NCI-H1092 (cell line): ENCODE measurements at places on chromosomes 4 and X.
A peak's percentile ranks its signal among the peaks of the same experiment; 100 is the strongest.

- no peak for DNase-seq
Measured at GRCh38 chr4:7383266-7383665, 51.5 kb downstream of the PSAPL1 start.

GRCh38 chrX:14927401-14927800 lies 54.2 kb downstream of the MOSPD2 start:
- no peak for DNase-seq

DNA sequence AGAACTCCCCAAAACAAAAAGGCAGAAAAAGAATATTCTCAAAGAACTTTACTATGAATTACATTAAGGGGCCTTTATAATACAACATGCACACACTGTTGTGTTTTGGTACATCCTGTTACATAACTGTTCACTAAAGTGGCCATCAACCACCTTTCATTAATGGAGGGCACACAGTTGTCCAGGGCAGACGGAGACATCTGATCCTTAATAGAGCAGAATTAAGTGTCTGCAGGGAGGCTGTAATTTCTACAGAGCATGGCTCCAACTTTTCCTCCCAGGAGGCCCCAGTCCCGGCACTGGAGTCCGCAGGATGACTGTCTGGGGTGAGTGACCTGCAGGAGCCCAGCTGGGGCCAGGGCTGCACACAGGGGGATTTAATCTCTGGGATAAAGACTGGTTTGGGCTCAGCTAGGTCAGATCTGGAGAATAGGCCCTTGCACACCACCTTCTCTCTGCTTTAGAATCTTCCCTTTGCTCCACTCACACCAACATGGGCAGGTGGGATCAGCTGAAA lies 233.4 kb downstream of the MAML3 start:
- no peak for DNase-seq

- peak; percentile 96 for DNase-seq
Measured at GRCh38 chrX:74614093-74614909, at the start of gene RLIM. RLIM (minus strand) TSS chrX:74614624; CDS start chrX:74595977, 18,647 bp downstream.

DNA sequence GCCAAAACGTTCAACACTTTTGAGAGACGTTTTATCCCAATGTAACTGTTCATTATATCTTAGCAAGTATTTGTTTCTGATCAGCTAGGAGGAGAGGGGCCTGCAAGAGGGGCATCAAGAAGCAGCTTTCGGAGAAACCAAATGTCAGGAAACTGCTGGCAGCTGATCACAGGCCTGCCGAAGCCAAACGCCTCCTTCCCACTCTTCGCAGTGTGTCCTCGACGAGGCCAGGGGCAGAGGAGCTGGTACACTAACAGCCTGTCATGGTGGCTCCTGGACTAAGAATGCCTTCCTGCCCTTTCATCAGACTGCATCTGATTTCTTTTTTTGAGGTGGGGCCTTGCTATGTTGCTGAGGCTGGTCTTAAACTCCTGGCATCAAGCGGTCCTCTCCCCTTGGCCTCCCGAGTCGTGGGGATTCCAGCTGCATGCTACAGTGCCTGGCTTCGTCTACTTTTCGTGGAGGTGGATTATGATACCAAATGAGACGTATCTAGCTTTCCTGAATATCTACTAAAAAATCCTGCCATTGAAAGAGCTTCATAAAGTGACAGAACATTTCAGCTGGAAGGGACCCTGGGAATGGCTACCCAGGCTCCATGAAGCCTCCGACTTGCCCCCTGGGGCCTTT lies 134.8 kb downstream of the AFAP1 start:
- no peak for DNase-seq

DNA sequence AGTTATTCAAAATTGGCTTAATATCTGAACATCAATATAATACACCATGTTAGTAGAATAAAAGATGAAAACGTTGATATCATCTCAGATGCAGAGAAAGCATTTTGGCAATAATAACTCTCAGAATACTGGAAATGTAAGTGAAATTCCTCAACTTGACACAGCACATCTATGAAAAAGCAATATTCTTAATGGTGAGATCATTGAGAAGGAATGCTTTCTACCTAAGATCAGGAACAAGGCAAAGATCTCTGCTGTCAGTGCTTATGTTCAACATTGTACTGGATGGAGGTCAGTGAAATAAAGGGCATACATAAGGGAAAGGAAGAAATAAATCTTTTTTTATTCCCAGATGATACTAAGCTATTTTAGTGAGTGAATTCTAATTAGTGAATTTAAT lies 40.6 kb downstream of the MRPL1 start:
- DNase-seq, result no peak

GRCh38 chr4:121875652-121876051 lies 5.4 kb upstream of the BBS7 start:
- no peak for DNase-seq

GRCh38 chr4:10673817-10674369 lies 10.7 kb downstream of the CLNK start:
- no peak for DNase-seq

DNA sequence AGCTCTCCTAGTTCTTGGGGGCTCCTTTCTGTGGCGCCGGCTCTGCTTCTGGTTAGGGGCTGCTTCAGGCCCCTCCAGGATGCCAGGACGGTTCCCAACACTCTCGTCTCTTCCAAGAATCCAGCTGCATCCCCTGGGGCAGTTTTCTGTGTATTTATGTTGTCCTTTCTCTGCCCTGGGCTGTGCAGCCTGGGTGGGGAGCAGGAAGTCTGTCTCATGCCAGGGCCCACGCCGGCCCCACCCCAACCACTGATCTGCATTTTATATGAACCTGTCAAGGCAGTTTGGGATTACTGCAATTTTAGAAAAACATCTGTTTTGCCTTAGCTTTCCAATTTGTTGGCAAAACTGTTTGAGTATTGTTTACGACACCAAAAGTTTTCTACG lies 14.6 kb downstream of the CTBP1 start:
- no peak for DNase-seq

- no peak for DNase-seq
Measured at GRCh38 chr4:3233391-3234071, 15.4 kb upstream of the MSANTD1 start.

DNA sequence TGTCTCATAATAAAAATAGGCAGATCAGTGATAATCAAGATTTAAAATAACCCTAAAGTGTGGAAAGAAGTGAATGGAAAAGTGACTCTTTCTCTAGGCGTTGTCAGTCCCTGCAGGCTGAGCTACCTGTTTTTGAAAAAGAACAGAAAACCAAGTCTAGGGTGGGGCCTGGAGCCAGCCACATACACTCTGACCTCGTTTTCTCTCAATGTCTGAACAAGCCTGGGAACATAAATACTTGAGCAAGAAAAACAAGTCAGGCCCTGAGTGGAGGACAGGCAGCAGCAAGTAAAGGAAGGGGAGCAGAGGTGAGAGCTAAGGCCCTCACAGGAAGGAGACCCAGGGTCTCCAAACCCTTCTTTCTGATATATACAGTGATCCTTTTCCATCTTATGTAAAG lies 91.7 kb upstream of the HPF1 start:
- DNase-seq, result no peak

DNA sequence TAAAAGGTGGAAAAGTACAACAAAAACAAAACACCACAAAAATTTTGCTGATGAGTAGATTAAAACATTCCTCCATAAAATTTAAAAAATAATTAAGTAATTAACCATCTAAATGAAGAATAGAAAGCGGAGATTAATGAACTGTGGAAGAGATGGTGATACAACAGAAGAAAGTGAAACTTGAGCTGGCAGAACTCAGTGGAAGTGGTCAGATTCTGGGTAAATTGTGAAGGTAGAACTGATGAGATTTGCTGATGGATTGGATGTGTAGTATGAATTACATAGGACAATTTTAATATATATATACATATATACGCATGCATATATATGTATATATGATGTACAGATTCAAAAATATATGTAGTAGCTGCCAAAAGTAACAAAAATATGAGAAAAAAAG lies 73.9 kb downstream of the AMOT start:
- no peak for DNase-seq

DNA sequence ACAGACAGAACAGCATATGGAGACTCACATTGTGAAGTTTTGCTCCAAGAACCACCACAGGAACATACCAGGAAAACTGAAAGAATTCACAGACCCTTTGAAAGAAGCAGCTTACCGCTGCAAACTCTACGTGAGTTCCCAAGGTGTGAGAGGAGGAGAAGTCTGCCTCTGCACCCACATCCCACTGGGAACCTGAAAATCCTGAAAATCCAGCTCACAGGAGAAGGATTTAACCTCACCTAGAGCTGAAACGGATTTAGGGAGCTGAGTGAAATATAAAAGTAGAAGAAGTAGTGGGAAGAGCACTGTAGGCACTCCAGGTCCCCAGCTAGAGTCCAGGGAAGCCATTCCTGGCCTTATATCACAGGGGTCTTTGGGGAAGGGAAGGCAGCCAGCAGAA lies 80.0 kb downstream of the FHIP1A start:
- DNase-seq, result no peak

DNA sequence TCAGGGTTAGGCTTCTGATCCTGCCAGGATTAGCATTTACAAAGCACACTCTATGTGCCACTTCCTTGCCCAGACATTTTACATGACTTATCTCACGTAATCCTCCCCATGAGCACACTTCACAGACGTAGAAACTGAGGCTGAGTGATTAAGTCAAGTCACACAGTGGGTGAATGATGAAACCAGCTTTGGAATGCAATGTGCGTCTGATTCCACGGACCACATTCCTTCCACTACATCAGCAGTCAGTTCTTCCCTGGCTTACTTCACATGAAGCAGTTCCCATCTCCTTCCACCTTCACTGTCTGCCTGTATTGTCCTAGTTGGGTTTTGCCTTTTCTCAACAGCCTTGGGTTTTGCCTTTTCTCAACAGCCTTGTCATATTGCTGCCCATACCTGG lies 134.3 kb upstream of the PPARGC1A start:
- no peak for DNase-seq

DNA sequence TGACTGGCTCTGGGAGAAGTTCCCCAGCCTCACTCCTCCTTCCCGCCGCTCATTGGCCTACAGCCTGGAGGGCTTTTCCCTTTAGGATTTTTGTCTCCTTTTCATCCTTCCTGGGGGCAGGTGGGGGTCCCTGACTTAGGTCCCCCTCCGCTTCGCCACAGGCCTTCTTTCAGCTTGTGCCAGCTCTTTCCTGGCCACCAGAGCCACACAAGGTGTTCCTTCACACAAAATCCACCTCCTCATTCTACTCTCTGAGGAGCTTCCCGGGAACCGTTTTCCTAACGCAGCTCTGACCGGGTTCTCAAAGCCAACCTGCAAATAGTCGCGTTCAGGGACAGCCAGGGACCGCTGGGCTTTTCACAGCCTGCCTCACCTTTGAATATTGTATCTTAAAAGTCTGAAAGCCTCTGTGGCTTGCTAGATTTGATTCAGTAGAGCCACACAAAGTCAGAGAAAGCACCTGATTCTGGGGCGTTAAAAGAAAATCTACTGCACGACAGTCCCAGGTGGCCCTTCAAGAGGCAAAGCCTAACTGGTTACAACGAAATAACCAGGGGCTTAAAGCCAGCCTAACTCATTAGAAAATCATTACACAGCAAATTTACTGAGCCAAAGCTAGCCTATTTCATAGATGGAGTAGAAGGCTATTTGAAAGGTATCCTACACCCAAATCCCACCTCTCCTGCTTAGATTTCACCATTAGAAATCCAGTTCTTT lies 731 bp upstream of the GPC3 start:
- peak; percentile 80 for DNase-seq

DNA sequence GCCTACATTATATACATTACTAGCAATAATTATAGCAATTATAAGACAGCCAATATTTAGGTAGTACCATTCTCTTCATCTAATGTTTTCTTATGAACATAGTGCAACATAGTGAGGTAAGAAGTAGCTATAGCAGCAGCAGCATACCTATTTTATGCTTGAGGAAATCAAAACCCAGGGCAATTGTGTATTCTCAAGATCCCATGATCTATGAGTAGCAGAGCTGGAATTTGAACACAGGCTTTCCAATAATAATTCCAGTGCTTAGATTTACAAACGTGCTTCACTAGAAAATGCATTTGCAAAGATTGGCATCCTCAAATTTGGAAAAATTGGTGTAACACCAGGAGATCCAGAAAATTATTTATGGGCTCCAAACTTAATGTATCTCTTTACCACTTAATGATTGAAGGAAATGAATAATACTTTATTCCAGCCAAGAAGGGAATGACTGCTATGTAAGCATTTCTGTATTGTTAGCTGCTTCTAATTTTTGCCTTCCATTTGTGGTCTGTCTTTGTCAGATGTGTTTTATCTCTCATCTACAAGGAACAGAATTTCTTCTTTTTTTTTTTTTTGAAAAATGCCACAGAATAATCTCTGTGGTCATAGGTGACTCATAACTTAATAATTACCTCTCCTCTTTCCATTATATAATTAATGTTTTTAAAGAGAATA lies 451.1 kb downstream of the ARAP2 start:
- DNase-seq, result no peak

GRCh38 chr4:99436976-99437722 lies 2.0 kb upstream of the ADH7 start:
- no peak for DNase-seq

- DNase-seq, result no peak
Measured at GRCh38 chrX:119758731-119759247, 401 bp downstream of the SOWAHD start.

GRCh38 chrX:71159335-71159734 lies 14.7 kb downstream of the NLGN3 start:
- DNase-seq, result no peak

DNA sequence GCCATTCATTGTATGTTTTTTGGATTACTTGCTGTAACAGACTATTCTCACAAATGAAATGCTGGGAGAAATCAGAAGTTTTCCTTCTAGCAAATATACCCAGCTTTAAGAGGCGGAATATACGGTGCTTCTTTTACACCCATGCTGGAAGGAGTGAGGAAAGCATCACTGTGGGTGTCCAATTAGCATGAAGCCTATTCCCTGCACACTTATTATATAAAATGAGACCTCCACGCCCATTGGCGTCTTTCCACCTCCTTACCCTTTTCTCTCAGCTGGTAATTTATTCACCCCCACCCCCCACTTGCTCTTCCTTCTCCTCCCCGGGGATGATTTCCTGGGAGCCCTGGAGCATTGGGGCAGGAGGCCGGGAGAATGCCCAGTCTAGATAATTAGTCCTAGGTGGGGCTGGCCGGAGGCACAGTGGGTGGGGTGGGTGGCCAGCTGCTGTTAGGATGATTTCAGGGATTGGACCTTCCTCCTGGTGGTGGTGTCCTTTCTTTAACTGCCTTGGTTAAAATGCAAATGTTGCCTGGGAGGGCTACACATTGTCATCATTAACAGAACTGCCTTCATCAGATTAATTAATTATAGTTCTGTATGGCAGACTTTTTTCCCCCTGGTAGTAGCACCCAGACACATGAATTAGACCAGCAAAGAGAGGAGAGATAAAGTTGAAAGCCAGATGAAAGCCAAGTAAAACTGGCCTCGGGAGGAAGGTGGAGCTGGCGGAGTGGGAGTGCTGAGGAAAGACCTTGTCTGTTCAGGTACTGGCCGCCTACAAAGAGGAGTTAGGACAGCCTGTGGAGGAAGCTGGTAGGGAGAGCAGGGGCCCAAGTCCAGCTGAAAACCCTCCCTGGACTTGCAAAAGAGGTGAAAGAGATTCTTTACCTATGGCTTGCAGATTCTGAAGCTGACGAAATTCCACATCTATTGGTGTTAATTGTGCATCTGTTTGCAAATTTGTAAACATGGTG lies 11.4 kb downstream of the SHROOM2 start:
- DNase-seq, result no peak

DNA sequence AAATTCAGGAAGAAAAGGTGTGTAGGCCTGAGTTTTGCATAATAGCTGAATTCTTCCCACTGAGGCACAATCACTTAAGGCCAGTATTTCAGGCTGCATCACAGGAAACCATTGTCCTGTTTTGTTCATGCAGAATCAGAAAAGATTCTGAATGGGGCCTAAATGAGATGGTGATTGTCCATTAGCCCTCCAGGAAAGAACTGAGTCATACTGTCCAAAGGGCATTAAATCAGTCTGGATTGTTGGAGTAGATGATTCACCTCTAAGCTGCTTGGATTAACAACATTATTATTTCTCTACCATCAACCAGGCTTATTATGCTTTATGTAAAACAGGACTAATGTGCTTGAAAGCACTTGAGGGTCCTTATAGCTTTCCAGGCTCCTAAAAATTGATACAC lies 36.2 kb downstream of the CT47B1 start:
- DNase-seq, result no peak
